ENCODE measurements at places on chromosomes 6 and 20. TPM values are rescaled to one million over a fixed set of nuclear protein-coding genes. Genes with fewer than 3 reads are reported as not detected.

- DNase-seq = no peak
These were observed 17.7 kb downstream of the MYLIP start for GRCh38 chr6:16146527-16146955.

The BPIFB4 gene
- not detected for total RNA-seq

The BMP2 gene
- 2.8 TPM for total RNA-seq

The MTO1 gene
- 32.6 TPM for total RNA-seq

DNA sequence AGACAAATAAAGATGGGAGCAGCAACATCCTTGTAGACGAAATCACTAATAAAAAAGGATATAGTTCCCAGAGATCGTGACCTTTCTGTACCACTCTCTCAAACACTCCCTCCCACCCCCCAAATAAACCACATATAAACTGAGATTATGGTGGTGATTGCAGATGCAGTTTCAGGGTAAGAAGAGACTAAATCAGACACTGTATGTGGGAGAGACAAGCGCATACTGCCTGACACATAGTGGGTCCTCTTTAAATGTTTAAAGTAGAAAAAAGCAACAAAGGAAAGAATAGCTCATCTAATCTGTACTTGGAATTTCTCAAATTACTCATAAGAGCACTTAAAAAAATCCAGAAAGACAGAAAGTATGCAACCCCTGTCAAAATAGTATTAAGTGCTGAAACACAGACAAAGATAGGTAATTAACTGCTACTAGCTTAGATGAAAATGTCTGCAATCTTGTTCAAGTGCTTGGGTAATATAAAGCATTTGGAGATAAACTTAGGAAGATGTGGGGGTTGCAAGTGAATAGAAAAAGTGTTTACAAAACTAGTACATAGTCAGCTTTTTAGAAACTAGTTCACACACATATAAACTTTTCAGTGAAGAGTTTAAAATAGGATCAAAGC is 151.6 kb downstream of the BACH2 start:
- no peak for DNase-seq

The MPC1 gene
- total RNA-seq = 39.3 TPM

- DNase-seq = no peak
These were observed 124.1 kb downstream of the FOXO3 start for GRCh38 chr6:108684771-108685329.

The ZNF831 gene
- 3.1 TPM for total RNA-seq

DNA sequence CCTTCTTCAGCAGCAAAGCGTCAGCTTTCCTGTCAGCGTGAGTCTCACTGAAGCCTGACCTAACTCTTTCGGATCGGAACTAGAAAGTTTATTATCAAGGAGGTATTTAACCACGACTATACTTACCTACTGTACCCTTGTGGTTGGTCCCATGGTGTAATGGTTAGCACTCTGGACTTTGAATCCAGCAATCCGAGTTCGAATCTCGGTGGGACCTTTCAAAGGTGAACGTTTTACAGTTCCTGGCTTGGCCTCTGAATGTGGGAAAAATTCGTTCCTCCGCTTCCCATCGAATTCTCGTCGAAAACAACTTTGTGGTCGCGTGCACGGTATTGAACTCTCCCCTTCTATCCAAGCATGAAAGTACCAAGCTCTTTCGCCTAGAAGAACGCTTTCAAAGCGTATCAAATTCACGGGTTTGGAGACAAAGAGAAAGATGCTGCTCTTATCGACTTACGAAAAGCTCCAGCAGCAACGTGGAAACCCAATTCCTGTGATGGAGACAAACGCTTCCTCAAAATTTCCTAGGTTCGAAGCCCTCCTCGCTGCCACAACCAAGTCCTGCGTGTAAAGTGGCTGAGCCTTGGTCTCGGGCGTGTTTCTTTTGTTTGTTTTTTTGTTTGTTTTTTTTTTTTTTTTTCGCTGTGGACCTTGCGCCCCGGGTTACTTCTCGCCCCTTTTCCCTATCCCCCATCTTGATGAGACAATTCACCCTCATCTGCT is 63.7 kb downstream of the GPX5 start:
- DNase-seq = peak; percentile 64

GRCh38 chr6:20203561-20204511 is 8.4 kb downstream of the MBOAT1 start:
- no peak for DNase-seq

The YTHDF1 gene
- 35.8 TPM for total RNA-seq
